ENCODE measurements at places on chromosomes 3 and 15. TPM values are rescaled to one million over a fixed set of nuclear protein-coding genes. Genes with fewer than 3 reads are reported as not detected.
A peak's percentile ranks its signal among the peaks of the same experiment; 100 is the strongest.

- DNase-seq: no peak
Observed at GRCh38 chr15:76753771-76754170, 151.4 kb downstream of the SCAPER start.

DNA sequence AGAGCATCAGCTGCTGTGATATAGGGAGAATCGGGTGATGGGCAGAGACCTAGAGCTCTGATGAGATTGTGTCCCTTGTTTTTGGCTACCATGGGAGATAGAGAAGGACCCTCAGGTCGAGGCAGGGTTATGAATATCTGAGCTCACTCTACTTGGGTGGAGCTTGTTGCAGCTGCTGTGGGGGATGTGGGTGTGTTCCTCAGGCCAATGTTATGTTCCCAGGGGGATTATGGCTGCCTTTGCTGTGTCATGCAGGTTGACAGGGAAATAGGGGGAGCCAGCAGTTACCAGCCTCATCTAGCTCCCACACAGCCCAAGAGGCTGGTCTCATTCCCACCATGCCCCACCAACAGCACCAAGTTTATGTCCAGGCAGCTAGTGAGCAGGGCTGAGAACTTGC, 131.5 kb downstream of the TRIM42 start:
- DNase-seq: no peak

- DNase-seq: no peak
Observed at GRCh38 chr3:13544951-13545651, 3.8 kb upstream of the FBLN2 start.

DNA sequence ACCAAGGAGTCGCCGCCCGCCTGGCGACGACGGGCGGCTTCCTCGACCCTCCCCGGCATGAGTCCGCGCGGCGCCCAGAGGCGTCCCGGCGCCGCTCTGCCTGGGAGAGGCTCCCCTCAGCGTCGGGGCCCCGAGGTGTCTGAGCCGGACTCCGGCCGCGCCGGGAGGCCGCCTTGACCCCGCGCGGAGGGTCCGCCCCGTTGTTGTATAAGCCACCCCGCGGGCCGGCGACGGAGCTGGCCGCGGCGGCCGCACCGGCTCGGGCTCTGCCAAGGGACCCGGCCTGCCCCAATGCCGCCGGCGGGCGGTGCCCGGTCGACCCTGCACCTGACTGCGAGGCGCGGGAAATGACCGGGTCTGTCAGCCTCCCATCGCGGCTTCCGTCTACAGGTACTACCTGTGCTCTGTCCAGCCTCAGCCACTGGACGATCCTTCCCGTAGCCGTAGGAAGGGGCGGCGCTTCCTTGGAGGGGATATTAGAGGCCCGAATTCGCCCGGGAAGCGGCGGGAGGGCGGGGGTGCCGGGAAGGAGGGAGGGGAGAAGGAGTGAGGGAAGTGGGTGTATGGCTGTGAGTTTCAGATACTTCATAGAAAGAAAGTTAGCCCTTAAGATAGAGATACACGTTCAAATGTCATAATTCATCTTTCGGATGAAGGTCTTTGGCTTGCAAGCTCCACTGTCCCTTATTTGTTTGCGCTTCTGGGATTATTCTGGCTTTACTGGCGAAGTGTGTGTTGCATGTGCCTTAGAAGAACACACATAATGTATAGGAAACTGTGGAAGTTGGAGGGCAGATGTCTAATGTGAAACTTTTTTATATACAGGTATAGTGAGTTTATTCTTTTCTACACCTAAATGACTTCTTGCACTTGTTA, 620 bp downstream of the ABHD5 start:
- DNase-seq: peak; percentile 51

DNA sequence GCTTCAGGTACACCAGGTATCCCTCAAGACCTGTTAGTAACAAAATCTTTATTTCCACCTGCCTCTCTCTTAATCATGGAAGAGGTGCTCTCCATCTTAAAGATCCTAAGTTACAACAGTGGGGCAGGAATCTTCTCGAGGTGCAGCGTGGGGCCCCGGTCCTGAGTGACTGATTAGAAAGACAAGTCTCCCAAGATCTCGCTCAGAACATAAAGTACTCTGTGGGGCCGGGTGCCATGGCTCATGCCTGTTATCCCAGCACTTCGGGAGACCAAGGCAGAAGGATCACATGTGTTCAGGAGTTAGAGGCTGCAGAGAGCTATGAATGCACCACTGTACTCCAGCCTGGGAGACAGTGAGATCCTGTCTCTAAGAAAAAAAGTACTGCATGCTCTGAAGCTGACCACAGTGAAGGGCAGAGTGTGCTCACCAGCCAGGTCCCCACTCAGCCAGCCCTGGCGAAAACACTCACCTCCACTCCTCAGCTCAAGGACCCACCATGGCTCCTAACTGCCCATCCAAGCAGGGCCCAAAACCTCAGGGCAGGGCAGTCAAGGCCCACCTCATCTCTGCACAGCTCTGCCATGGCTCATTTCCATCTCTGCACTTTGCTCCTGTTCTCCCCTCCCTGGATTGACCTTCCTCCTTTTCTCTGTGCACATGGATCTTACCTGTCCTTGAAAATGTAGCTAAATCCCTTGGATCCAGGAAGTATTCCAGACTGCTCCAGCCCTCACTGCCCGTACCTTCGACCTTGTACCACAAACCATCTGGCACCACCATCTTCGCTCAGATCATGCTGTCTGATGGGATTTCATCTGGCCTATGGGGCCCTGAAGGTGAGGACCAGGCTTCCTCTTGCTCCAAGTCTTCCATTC, 7.1 kb downstream of the SEMA7A start:
- no peak for DNase-seq

DNA sequence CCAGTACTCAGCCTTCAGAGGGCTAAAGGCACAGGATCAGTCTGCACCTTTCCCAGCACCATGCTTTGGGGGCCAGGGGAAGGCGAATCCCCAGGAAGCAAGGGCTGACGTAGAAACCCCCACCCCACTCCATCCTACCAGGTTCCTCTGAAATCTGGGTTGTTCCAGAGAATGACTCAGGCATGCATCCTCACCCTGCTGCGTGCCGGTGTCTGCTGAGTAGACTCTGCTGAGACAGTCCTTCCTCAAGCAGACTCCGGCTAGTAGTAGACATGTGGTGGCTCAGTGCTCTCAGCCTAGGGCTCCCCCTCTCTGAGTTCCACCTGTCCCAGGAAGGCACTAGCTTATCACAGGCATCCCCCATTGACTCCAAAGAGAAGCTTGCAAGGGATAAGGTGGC, 9.0 kb downstream of the TMEM43 start:
- DNase-seq: no peak

DNA sequence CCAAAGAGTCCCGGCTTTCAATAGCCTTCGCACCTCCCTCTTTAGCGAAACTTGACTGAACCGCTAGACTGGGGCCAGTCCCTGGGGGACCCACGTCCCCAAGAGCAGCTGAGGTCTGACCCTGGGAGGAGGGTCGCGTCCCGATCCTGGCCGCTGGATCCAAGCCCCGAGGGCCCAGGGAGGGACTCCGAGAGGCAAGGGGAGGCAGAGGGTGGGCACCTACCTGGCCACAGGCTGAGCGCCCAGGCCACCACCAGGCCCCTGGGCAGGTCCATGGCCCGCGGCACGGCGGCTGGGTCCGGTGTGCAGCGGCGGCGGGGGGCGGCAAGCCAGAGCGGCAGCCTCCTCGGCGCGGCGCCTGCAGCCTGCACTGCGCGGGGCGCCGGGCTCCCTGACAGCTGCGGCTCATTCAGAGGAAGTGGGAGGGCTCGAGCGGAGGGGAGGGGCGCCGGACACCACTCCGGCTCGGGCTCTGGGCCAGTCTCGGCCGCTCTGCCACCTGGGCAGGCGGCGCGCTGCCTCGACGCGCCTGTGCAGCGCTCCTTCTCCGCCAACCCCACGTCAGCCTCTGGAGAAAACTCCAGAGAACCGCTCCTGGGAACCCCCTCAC, at the start of gene ITGA11:
Gene ITGA11 (minus strand): TSS at position 372 of the 610 bp plus-strand sequence. CDS start 97 bp downstream, at position 275.
- DNase-seq: no peak

DNA sequence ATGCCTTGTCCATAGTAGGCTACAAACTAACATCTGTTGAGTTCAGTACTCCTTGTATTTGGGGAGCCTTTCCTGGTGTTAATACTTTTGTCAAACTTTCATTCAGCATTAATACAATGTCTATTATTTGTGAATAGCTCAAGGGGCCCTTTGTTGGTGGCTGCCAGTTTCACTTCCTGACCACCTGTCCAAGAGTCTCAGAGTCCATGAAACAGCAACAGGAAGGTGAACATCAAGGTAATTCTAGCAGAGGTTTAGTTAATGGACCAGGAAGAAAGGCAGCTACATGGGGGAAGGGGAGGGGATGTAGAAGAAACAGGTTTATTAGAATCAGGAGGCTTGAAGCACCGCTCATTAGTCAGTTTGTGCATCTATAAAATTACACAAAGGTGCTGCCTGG, 386.9 kb downstream of the PDCD6IP start:
- no peak for DNase-seq

DNA sequence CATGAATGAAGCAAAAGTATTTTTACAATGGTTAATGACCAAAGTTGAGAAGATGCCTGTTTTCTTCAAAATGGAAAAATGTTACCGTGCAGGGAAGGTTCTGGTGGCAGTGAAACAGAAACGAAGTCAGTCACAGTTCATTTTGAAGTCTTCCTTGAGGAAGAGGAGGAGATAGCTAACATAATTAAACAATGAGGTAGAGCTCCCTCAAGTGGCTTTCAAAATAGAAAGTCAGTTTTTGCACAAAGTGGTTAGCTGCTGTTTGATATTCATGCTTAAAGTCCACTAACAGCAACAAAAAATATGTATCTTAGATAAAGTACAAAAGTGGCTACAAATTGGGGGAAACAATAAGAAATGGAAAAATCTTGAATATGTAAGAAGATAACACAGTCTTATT, 87.3 kb downstream of the TFG start:
- no peak for DNase-seq

DNA sequence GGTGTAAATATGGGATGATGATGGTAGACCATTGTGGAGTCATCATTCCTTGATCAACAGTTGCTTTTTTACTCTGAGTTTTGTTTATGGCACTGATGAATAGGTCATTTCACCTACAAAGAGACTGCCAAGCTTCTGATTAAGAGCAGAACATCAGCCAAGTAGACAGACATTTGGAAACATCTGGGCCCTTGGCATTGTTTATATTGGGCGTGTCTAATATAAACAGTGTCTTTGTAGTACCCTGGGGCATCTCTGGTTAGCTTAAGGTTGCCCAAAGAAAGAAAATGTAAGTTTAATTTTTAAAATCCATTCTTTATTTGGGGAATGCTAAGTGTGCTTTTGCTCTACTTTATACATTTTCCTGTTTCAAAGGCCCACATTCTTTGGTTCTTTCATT, 377.0 kb downstream of the FEZF2 start:
- DNase-seq: no peak

DNA sequence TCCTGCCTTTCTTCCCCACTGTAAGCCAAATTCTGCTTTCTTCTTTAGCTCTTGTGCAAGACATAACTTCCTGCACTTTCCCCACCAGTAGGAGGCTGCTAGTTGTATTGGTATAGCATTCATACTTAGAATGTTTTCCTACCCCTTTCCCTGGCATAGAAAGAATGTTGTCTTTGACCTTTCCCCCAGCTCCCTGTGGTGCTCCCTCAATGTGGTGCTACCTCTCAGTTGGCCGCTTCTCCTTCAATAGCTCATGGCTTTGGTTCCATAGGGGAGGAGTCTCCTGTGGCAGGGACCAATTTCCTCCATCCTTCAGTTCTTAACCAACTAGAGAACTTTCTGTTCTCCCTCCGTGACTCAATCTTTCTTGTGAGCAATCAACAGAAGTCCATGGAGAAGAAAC, 67.5 kb upstream of the AKAP13 start:
- no peak for DNase-seq

DNA sequence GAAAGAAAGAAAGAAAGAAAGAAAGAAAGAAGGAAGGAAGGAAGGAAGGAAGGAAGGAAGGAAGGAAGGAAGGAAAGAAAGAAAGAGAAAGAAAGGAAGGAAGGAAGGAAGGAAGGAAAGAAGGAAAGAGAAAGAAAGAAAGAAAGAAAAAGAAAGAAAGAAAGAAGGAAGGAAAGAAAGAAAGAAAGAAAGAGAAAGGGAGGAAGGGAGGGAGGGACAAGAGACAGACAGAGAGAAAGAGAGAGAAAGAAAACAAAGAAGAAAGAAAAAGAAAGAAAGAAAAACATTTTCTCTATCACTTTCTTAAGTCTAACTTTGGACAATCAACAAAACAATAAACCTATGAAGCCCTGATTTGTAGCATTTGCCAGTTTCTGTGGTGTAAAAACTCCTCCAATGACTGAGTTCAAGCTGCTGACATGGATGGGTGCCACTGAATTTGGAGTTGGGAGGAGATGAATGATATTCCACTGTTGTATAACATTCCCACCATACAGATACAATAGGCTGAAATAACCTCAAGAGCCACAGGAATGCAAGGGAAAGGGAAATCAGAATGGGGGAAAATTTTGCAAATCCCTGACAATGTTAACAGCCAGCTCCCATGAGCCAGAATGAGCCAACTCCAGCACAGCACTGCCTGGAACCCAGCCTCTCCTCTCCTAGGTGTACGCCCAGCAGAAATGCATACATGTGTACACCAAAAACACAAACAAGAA, 15.0 kb upstream of the RTP3 start:
- DNase-seq: no peak

DNA sequence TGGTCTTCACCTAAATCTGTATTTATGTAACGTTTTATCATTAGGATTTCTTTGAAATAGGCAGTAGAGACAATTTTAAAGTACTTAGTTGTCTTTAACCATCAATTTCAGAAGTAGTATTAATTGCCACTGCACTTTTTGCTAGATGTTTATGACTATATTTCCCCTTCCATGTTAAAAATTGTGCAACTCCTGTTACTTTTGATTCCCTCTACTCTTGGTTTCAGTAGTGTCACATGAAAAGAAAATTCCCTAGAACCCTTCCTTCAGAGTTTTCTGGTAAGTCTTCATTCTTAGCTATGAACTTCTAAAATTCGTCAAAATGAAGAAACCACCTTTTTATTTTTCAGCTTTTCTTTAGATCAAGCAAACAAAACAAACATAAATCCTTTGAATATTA, 7.1 kb downstream of the PIAS1 start:
- DNase-seq: no peak

- DNase-seq: no peak
Observed at GRCh38 chr3:120622870-120623726, 27.0 kb downstream of the NDUFB4 start.

DNA sequence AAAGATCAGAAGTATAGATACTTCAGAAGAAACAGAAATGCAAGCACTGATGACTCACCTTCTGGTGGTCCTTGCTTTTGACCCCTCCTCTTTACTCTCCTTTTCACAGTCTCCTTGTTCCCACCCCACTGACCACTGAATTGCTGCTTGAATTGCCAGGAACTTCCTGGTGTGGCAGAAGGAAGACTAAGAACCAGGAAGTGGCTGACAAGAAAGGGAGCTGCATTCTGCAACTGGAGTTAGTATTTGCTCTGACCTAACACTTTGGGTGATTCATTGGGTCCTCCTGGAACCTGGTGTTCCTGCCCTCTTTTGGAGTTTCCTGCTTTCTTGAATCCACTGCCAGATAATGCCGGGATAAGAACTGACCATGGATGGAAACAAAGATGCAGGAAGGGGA, 23.0 kb downstream of the KY start:
- DNase-seq: no peak

- DNase-seq: no peak
Observed at GRCh38 chr3:53806182-53807116, 39.8 kb downstream of the CHDH start.

GRCh38 chr3:18853269-18853668, 295.0 kb upstream of the KCNH8 start:
- DNase-seq: no peak

Gene ARL14
- polyA plus RNA-seq: 0.40 TPM

Gene SH2D7
- polyA plus RNA-seq: 0.44 TPM

Gene ADCY5
- polyA plus RNA-seq: 10.8 TPM

Gene TMEM42
- 27.6 TPM for polyA plus RNA-seq

Gene MNS1
- polyA plus RNA-seq: 36.7 TPM

Gene GOLGA6B
- polyA plus RNA-seq: 0.60 TPM

Gene WWTR1
- polyA plus RNA-seq: 111 TPM

Gene CCDC50
- polyA plus RNA-seq: 70.6 TPM

Gene RBSN
- 22.7 TPM for polyA plus RNA-seq
